ENCODE measurements at places on chromosomes 2 and 18.

DNA sequence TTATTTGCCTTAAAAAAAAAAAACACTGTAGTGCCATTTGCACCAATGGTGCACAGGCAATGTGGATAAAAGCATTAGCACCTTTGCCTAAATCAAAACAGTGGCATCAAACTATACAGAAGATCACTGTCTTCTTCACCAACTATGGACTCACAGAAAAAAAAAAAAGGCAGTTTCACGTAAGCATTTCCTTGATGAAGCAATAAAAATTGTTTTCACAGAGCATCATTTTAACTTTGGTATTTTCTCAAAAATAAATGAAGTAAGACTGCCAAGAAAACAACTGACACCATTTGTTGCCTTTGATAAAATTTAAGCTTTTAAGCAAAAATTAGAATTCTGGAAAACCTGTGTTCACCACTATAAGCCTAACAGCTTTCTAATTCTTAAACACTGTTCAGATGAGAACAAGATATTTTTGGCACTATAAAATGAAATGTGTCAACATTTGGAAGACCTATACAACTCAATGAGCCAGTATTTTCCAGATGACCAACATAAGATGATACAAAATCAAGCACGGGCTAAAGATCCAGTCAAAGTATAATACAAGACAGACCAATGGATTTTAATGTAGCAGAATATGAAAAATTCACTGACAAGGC is 21.1 kb downstream of the METTL8 start:
- DNase-seq, result no peak

- DNase-seq, result no peak
Observed at GRCh38 chr18:31509571-31509970, 11.6 kb downstream of the DSG2 start.

DNA sequence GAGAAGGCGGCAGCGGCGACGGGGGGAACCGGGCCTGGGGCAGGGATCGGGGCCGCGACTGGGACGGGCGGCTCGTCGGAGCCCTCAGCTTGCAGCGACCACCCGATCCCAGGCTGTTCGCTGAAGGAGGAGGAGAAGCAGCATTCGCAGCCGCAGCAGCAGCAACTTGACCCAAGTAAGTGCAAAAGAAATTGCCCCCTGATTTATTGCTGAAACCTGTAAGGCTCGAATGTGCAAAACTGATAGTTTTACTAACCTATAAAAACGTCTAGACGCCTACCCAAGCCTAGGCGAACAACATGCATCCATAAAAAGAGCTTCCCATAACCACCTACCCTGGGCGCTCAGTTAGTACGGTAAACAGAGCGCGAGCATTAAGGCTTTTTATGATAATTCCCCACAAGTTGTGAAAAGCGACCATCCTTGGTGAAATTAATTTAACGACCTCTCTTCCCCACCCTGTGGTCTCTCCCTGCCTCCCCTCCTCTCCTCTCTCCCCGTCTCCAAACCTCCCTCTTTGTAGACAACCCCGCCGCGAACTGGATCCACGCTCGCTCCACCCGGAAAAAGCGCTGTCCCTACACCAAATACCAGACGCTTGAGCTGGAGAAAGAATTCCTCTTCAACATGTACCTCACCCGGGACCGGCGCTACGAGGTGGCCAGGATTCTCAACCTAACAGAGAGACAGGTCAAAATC is 1.0 kb downstream of the HOXD9 start:
- DNase-seq, result no peak

- no peak for DNase-seq
Observed at GRCh38 chr2:42488297-42488696, 5.5 kb downstream of the KCNG3 start.

GRCh38 chr2:21234464-21235120 is 110.8 kb downstream of the TDRD15 start:
- no peak for DNase-seq

DNA sequence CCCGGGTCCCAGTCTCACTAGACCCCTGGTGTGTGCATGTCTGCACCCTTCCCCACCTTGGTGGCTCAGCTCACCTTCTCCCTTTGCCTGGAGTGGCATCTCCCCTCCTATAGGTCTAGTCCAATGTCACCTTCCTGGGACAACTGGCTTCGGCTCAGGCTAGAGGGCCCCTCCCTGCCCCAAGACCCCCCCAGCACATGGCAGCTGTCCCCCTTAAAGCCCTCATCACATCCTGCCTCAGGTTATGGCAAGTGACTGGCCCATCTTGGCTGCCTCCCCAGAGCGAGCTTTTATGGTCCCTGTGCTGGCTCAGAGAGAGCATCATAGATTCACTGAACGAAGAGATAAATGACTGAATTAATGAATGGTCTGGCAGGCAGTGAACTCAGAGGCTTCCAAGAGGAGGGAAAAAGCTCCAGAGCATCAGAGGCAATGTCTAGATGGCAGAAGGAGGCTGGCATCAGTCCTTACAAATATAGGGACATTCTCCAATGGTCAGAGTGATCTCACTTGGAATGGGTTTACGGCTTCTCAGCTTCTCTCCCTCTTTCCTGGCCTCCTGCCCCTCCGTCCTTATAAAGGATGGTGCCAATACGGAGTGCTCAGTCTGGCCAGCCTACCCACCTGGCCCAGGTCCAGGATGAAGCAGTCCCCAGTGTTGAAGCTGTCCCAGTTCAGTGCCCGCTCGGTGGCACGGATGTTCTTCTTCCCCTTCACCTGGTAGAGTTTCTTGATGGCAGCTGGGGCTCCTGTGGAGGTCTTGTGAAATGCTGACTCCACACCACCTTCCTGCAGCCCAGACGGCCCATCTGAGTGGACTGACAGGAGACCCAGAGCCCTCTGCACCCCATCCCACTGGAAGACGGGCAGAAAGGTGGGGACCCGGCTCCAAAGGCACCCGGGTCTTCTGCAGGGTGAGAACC is 9.4 kb downstream of the CAPG start:
- peak; percentile 27 for DNase-seq

DNA sequence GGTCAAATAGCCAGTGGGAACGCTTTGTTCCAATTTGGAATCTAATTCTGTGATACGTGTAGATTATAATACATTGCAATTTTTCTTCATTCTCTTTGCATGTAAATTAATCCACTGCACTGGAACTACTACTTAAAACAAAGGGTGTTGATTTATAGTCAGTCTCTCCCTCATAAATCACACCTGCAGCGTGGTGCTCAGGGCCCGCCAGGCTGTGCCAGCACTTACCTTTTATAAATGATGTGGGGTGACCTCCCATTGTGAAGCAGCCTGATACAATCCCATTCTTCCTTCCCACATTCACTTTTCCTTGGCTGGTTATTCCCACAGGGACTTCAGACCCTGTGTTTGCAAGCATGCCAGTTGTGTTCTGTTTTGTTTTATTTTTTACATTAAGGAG is 302.3 kb upstream of the ID2 start:
- no peak for DNase-seq

- DNase-seq, result no peak
Observed at GRCh38 chr2:118851650-118852049, 4.2 kb upstream of the EN1 start.

- no peak for DNase-seq
Observed at GRCh38 chr2:85503168-85503850, 35.7 kb upstream of the MAT2A start.

- no peak for DNase-seq
Observed at GRCh38 chr2:188751816-188752215, 222.4 kb upstream of the COL3A1 start.

GRCh38 chr18:750456-750855 is 38.0 kb upstream of the ENOSF1 start:
- no peak for DNase-seq

DNA sequence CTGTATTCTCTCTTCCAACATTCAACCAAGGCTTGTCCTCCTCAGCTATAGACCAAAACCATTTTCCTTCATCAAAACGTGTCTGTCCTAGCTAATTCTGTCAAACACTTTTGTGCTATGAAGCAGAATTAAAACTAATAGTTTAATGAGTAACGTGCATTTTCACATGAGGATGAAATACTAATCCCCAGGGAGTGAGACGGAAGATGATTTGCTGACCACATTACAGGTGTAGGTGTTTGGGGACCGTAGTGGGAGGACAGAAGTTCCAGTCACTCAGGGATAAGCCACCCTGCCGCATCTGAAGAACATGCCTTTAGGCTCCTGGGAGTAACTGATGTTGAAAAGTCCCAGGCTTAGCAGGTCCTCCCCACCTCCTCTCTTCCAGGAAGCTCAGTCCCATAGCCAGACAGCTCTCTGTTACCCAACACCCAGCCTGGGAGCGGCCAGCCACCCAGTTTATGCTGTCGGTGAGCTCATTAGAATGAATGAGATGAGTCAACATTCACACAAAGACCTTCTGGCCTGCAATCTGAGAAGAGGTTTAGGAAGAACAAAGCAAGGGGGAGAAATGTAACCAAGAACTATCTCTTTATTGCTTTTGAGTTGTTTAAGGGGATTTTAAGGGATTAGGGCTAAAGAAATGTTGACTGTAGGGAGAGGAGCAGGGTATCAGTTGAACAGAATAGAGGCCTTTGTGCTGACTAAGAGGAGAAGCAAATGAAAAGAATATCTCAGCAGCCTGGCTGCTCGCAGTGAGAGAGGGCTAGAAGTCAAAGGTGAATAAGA is 122.5 kb downstream of the FOXI3 start:
- DNase-seq, result no peak

GRCh38 chr2:98341241-98341640 is 5.0 kb upstream of the CNGA3 start:
- no peak for DNase-seq

- no peak for DNase-seq
Observed at GRCh38 chr2:232647261-232647660, 13.9 kb downstream of the EFHD1 start.

DNA sequence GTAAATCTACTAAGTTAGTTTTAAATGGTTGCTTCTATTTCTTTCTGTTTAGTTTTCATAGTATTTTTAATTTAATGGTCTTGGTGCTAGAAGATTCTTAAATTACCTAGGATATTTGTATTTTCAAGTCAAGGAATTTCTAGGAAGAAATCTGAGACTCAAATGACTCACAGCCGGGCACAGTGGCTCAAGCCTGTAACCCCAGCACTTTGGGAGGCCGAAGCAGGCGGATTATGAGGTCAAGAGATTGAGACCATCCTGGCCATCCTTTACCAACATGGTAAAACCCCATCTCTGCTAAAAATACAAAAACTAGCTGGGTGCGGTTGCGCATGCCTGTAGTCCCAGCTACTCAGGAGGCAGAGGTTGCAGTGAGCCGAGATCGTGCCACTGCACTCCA is 95.5 kb downstream of the C2orf74 start:
- no peak for DNase-seq

GRCh38 chr2:70643715-70644114 is 90.1 kb upstream of the TGFA start:
- no peak for DNase-seq

DNA sequence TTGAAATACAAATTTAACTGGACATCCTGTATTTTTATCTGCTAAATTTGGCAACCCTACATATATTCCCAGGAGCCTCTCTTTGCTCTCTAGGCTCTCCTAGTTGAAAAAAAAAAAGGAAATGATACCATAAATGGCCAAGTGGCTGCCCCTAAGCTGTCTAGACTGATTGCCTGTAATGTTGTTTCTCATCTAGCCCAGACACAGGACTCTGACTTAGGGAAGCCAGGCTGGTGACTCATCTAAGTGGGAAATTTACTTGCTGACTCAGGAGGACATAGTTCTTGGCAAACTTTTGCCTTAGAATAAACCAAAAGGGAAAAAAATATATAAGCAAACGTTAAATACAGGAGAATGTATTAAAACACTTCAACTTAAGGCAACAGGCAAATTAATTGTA is 14.6 kb upstream of the ITGAV start:
- no peak for DNase-seq

GRCh38 chr18:32598144-32598543 is 127.5 kb upstream of the GAREM1 start:
- no peak for DNase-seq

GRCh38 chr2:178359192-178359912 is 91.6 kb downstream of the PRKRA start:
- no peak for DNase-seq

- DNase-seq, result no peak
Observed at GRCh38 chr2:191625016-191625415, 52.9 kb upstream of the NABP1 start.

DNA sequence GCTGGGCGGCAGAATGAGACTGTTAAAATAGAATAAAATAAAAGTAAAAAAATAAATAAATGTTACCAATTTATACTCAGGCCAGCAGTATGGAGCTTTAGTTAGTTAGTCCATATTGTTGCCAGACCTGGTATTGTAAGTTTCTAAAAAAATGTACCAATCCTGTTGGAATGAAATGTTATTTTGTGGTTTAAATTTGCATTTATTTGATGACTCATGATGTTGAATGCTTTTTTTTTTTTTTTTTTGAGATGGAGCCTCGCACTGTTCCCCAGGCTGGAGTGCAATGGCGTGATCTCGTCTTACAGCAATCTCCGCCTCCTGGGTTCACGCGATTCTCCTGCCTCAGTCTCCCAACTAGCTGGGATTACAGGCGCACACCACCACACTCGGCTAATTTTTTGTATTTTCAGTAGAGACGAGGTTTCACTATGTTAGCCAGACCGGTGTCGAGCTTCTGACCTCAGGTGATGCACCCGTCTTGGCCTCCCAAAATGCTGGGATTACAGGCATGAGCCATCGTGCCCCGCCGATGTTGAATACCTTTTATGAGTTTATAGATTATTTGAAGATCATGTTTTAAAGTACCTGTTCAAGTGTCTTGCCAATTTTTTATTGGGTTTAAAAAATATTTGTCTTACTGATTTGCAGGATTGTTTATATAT is 5.7 kb upstream of the PTPRN start:
- no peak for DNase-seq

GRCh38 chr2:80073134-80073561 is 231.4 kb downstream of the LRRTM1 start:
- DNase-seq, result no peak

GRCh38 chr2:215624423-215624829 is 188.6 kb upstream of the FN1 start:
- DNase-seq, result peak; percentile 69

DNA sequence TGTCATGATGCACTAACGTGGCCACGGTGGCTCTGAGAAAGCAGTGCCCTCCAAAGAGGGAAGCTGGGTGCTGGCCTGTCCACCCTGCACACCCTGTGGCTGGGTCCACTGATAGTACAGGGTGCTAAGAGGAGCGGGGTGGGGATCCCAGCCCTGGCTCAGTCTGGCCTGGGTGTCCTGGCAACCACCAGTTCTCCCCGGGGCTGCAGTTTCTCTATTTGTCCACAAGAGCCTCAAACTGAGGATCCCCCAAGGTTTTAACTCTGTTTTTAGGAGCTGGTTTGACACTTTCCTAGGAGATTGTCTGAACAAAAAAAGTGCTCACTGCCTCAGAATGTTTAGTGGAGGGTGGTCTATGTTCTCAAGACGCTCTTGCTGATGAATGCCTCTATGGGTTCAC is 29.0 kb downstream of the EDAR start:
- DNase-seq, result no peak
